Pancreas (tissue), 10 donors: ENCODE measurements at places on chromosomes 5 and 9.

DNA sequence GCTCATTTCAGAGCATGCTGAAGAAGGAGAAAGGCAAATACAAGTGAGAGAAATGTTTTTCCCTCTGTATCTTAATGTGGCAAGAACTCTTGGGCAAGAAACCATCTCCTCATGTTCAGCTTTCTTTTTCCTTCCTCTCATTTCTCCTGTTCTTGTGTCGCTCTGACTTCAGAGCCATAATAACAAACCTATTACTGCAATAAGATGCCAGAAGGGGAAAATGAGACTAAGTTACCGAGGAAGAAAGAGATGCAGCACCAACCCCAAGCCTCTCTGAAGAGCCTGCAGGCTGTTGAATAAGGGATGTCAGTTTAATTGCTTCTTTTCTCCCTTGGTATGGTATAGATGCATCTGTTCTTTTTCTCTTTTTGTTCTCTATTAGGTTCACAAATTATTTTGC is 170.1 kb upstream of the GLRA1 start:
- no peak for DNase-seq

GRCh38 chr5:134095887-134096589 is 18.4 kb upstream of the TCF7 start:
- DNase-seq = no peak

DNA sequence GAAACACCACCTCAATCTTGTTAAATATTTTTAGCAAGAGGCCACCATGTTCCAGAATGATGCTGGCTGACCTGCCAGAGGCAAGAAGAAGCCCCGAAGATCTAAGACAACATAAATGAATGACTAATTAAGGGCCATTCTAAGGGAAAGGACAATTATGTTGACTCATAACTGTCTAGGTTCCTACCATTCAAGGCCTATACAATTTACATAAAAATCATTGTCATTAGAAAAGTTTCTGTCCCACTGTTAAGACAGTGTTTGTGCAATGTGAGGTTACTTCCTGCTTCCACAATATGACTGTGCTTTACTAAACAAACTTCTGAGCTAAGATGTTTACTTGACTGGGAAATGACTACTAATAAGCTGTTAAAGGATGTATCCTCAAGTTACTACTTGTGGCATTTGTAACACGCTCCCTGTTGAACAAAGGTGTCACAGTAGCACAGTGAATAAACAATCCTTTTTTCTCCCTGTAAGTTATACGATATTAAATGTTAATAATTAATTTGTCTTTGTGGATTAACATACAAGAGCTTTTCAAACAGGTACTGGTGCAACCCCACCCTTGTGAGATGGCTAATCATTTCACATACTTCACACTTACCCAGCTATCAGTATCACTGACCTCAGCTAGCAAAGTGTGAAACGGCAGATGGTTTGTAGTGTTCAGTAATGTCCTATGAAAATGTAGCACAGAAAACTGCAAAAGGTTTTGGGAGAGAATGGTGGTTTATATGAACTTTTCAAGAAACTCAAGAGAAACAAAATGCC is 195.8 kb downstream of the EFNA5 start:
- no peak for DNase-seq

DNA sequence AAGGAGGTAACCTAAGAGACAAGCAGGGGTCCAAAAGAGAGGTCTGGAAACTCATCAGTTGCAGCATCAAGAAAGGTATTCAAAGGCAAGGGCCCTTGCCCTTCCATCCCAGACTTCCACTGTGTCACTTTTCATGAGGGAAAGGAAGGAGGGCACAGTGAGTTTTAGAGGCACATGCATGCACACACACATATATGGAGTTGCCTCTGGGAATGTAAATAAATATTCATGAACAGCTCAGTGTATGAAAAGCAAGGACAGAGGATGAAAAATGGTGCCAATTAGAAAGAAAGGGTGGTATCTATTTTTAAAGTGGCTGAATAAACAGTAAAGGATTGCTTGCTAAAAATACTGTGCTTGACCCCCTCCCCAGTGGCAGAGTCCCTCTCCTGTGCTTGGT is 105.3 kb upstream of the LRRTM2 start:
- DNase-seq = no peak

DNA sequence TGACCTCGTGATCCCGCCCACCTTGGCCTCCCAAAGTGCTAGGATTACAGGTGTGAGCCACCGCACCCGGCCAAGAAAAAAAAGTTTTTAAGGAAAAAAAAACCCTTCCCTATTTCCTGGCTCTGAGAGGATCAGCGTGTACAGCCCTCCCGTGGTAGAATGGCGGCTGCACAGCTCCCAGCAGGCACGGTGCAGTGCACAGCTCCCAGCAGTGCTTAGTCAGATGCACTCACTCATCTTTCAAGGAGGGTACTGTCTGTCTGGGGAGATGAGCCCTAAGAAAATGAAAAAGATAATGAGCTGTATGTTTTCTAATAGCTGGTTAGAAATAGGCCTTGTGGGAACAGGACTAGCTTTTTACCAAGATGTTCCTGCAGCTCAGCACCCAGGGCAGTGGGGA is 36.7 kb upstream of the SLC2A8 start:
- DNase-seq = no peak

- no peak for DNase-seq
These were observed 123.9 kb upstream of the ABCA1 start for GRCh38 chr9:105051897-105052296.

DNA sequence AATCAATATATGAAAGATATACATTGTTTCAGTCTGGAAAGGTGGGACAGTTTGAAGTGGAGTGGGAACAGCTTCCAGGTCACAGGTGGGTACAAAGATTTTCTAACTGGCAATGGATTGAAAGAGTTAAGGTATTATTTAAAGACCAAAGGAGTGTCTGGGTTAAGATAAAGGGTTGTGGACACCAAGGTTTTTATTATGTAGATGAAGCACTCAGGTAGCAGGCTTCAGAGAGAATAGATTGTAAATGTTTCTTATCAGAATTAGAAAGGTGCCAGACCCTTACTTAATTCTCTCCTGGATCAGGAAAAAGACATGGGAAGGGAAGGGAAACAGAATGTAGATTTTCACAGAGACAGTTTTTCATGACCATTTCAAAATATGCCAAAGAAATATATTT is 1174.8 kb downstream of the MAT2B start:
- no peak for DNase-seq

DNA sequence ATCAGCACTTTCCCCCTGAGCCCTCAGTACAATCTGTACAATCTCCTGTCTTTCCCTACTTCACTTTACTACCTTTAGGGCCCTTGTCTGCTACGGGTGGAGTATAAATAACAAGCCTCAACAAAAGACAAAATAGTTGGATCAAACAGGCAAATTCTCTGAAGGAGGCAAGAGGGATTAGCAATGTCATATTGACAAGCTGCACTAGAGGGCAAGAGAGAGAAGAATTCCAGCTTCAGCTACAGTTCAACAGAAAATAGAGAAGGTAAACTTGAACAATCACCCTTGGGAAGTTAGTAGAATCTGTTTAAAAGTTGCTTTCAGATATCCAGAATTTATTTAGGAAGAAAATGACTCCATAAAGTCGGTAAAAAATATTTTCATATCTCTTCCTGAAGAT is 68.4 kb upstream of the IZUMO3 start:
- DNase-seq = no peak

DNA sequence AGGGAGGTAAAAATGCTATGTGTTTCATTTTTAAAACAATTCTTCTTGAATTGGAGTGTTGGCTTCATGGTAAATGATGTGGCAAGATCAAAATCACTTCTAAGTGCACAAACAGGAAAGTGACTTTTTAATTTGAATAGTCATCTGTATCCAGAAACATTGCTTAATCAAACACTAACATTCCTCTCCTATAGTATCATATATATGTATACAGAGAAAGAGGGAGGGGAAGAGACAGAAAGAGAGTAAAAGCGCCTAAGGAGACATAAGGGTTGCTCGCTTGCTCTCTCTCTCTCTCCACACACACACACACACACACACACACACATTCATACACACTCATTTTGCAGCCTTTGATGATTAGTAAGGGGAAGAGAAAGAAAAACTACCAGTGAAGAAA is 95.4 kb upstream of the PRDM9 start:
- DNase-seq = no peak

- no peak for DNase-seq
These were observed 51.8 kb downstream of the ATG10 start for GRCh38 chr5:82023644-82024043.

- no peak for DNase-seq
These were observed 323.0 kb downstream of the TMEM167A start for GRCh38 chr5:82754036-82754746.

GRCh38 chr9:115249488-115249887 is 131.5 kb upstream of the TNC start:
- no peak for DNase-seq

- DNase-seq = peak; percentile 20
These were observed 6.9 kb downstream of the ABHD17B start for GRCh38 chr9:71904076-71904475.

GRCh38 chr9:91420501-91421127 is 3.0 kb downstream of the NFIL3 start:
- no peak for DNase-seq

- DNase-seq = no peak
These were observed 29.1 kb downstream of the JADE2 start for GRCh38 chr5:134554319-134555222.

DNA sequence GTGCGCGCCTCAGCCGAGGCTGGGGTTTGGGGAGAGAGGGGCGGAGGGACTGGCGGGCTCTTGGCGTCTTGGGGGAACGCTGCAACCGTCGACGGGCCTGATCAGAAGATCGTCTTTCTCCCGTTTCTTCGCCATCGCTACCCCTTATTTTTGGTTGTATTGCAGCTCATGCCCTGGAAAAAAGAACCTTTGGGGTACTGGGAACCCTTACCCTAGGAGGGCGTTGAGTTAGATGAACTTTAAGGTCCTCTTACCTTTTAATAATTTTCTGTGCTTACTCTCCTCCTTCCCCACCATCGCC is 719 bp downstream of the PAIP2 start:
- no peak for DNase-seq

DNA sequence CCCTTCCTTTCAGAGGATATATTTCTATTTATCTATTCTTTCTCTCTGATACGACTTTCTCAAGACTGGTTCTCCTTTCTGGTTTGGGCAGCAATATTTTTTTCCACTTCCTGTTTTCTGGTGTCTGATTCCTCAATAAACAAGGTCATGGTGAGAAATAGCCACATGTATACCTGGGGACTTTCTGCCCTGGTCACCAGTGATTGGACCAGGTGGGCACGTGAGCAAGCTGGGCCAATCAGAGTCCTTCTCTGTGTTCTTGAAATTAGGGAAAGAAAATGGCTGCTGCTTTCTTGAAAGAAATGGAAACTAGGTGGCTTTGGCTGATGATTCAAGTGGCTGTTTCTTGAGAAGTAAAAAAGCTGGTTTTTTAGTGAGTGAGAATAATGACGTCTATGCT is 18.4 kb upstream of the GSN start:
- DNase-seq = no peak

DNA sequence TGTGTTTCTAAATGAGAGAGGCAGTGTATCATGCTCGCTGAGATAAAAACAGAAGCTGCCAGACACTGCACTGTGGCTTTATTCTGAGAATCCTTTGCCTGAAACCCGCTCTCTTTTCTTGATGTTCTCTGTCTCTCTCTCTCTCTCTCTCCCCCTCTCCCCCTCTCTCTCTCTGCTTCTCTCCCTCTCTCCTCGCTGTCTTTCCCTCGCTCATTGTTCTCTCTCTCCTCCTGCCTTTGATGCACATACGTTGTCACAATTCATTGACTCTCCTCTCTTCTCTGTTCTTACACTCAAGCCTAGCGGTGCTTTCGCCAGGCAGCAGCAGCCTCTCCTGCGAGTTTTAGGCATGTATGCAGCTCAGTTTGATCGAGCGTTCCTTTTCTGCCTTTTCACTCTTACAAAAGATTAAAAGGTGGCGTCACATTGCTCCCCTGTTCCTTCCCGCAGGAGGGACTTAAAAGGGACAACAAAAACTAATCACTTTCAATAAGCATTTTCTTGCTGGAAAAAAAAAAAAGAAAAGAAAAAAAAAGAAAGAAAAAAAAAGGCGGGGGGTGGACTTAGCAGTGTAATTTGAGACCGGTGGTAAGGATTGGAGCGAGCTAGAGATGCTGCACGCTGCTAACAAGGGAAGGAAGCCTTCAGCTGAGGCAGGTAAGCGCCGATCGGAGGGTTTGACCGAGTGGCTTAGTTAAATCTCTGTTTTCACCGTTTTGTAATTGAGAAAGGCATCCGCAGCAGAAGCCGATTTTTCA is 717.9 kb upstream of the WWC1 start:
- no peak for DNase-seq

GRCh38 chr5:38078161-38078560 is 180.2 kb upstream of the EGFLAM start:
- no peak for DNase-seq

DNA sequence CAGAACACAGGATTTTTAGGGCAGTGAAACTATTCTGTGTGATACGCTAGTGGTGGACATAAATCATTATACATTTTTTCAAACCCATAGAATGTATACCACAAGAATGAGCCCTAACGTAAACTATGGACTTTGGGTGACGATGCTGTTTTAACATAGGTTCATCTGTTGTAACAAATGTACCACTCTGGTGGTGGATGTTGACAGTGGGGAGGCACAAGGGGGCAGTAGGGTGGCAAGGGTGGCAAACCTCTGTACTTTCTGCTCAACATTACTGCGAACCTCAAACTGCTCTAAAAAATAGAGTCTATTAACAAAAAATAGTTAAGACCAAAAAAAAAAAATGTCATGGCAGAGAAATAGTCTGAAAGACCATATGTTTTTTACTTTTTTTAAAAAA is 9.1 kb upstream of the MVB12B start:
- no peak for DNase-seq

GRCh38 chr5:142014911-142015584 is 2.2 kb upstream of the GNPDA1 start:
- no peak for DNase-seq

- no peak for DNase-seq
These were observed 42.3 kb downstream of the ANKDD1B start for GRCh38 chr5:75653521-75653920.

DNA sequence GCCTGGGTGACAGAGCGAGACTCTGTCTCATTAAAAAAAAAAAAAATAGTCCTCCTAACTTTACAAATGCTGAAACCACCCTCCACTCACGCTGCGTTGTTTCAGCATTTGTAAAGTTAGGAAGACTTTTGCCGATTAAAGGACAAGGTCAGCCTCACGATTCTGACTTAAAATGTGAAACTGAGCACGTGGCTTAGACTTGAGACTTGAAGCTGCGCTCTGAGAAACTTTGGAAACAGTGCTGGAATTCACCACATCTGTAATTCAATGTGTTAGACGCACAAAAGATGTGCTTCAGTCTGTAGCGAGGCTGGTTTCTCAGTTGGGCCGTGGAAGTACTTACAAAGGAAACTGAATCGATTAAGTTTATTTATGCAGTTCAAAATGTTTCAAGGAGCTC is 25.0 kb upstream of the LAMC3 start:
- DNase-seq = no peak

- peak; percentile 8 for DNase-seq
These were observed 141.8 kb downstream of the YIPF5 start for GRCh38 chr5:144028636-144029035.

- DNase-seq = no peak
These were observed 103.5 kb upstream of the C5orf63 start for GRCh38 chr5:127176769-127177168.

GRCh38 chr9:28926306-28926705 is 1353.0 kb upstream of the C9orf72 start:
- no peak for DNase-seq

GRCh38 chr5:158406884-158407823 is 548.2 kb upstream of the CLINT1 start:
- no peak for DNase-seq

- DNase-seq = no peak
These were observed 180.6 kb downstream of the CACNA1B start for GRCh38 chr9:138058181-138058580.

GRCh38 chr9:118940473-118940872 is 428.8 kb downstream of the BRINP1 start:
- no peak for DNase-seq
